ENCODE measurements at places on chromosomes 7 and 10.

- DNase-seq = no peak
Measured at GRCh38 chr10:75507469-75507868, 76.0 kb downstream of the LRMDA start.

DNA sequence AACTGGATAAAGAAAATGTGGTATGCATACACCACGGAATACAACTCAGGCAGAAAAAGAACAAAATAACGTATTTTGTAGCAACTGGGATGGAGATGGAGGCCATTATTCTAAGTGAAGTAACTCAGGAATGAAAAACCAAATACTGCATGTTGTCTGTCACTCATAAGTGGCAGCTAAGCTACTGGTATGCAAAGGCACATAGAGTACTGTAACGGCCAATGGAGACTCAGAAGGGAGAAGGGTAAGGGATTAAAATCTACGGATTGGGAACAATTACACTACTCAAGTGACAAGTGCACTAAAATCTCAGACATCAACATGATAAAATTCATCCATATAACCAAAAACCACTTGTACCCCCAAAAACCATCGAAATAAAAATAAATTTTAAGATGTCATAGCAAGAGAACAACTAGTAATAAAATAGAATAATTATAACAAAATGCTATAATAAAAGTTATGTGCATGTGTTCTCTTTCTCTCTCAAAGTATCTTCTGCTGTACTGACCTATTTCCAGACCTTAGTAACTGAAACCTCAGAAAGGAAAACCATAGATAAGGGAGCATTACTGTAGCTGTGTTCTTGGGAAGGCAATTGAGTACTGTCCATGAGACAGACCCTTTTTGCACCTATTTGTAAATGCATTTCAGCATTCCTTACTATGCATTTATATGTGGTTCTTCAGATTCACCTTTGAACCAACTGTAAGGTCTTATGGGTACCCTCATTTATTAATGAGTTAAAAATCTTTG is 6.7 kb upstream of the NEBL start:
- DNase-seq = no peak

GRCh38 chr7:139734395-139734794 is 43.4 kb downstream of the HIPK2 start:
- DNase-seq = no peak

GRCh38 chr10:26043469-26043868 is 109.4 kb downstream of the MYO3A start:
- no peak for DNase-seq

GRCh38 chr7:6691609-6692106 is 15.1 kb downstream of the ZNF12 start:
- DNase-seq = no peak

DNA sequence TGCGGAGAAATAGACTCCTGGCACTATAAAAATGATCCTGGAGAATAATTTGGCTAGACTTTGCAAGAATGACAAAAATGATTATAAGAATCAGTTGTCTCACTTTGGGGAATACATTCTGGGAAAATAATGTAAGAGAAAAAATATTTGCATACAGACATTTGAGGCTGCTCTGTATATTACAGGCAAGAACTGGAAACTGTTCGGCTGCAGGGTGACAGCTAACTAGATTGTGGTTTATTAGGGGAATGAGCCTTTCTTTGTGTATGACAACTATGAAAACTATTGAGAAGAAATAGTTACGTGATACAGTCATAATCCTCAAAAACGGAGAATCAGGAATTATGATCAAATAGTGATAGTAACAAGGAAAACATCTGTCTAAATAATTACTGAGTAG is 8.6 kb downstream of the TRIM56 start:
- DNase-seq = no peak

- DNase-seq = no peak
Measured at GRCh38 chr7:143519411-143520131, 41.9 kb downstream of the TAS2R41 start.

GRCh38 chr10:4850397-4850796 is 24.4 kb downstream of the AKR1E2 start:
- no peak for DNase-seq

GRCh38 chr10:29479981-29480954 is 154.5 kb downstream of the SVIL start:
- no peak for DNase-seq

DNA sequence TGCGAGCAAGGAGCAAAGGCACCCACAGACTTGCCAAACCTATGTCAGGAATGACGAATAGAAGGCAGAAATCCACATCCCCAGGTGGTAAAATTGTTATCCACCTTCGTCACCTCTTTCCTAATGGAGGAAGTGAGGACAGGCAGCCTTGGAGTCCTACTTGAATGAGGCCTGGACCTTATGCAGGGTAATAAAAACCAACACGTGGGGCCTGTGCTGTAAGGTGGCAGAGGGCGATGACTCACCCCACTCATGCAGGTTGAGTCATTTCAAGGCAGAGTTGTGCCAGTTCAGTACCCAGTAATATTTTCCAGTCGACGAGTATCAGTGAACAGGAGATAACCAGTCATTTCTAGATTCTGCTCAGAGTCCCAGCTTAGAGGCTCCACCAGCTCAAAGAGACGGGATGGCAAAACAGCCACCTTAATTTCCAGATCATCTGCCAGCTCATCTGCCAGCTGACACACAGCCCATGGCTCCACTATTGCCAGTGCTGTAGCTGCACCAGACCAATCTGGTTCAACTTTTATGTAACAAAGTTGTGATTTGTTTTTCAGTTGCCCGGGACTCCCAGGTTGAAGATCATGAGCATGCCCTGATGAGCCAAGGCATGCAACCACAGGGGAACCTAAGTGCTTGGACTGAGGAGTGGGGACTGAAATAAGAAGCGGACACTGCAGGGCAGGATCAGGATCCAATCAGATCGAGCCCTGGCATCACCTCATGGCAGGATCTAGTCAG is 176.2 kb upstream of the ITGB1 start:
- DNase-seq = no peak

- no peak for DNase-seq
Measured at GRCh38 chr7:20385126-20385525, 54.4 kb downstream of the ITGB8 start.

GRCh38 chr10:393787-394438 is 258.7 kb downstream of the ZMYND11 start:
- DNase-seq = no peak

DNA sequence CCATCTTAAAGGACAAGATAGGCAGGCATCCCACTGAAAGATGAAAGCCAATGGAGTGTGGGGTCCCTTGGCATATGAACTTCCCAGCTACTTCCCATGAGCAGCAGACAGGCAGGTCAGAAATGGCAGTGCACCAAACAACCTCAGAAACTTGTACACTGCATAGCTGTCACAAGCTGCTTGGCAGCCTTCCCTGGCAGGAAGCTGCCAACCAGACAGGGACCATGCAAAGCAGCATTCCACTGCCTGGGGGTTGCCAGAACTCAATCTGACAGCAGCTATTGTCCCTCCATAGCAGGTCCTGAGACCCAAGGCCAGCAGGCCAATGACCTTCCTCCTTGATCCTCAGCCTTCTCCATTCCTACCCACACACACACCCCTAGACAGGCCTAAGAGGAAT is 139.5 kb downstream of the PLCE1 start:
- DNase-seq = no peak

GRCh38 chr10:10198363-10198762 is 819.3 kb upstream of the CELF2 start:
- no peak for DNase-seq

GRCh38 chr10:97468162-97468561 is 22.2 kb downstream of the ZDHHC16 start:
- DNase-seq = no peak

DNA sequence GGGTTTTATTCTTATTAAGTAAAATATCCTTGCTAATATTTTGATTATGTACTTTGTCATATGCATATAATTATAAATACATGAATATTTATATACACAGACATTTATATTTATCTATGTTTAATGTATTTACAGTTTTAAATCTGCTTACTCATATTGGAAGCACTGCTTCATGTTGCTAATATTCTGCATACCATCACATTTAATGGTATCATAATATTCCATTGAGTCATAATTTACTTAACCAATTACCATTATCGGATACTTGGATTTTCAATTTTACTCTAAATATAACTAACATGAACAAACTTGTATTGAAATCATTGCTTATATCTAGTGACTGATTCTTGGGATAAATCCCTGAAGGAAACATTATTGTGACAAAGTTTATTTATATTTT is 155.2 kb downstream of the MBL2 start:
- no peak for DNase-seq

DNA sequence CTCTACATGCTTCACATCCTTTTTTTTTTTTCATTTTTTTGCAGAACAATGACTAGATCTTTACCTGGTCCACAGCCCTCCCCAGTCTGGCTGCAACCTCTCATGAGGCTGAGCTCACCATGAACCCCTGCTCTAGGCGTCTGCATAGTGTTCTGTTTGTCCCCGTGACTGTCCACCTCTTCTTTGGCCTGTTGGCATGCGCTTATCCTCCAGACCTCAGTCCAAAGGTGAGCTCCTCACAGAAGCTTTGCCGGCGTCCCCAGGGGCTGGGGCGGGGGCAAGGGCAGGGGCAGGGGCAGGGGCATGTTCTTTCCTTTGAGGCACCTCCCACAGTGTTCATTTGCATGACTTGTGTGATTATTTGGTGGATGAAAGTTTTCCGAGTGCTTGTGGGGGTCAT is 218.4 kb upstream of the ZNF32 start:
- no peak for DNase-seq

DNA sequence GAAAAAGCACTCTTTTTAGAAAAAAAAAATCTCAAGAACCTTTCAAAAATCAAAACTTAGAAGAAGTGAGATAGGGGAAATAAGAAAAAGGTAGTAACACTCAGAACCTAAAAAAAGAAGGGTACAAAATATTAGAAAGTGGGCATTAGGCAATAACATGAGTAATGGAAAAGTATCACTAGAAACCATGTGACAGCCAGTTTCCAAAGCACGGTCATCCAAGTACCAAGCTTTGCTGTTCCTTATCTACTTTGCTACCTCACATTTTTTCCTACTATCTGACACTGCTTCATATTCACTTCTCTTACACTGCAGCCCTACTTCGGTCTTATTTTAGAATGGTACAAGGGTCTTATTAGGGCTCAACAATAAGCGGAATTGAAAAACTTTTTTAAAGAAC is 30.3 kb downstream of the IMMP2L start:
- DNase-seq = no peak

GRCh38 chr10:36381748-36382147 is 739.7 kb upstream of the FZD8 start:
- DNase-seq = no peak

- no peak for DNase-seq
Measured at GRCh38 chr7:129041142-129042085, 13.5 kb downstream of the TNPO3 start.

- no peak for DNase-seq
Measured at GRCh38 chr10:73000973-73001372, 46.4 kb upstream of the PLA2G12B start.

GRCh38 chr7:157690058-157690832 is 353.4 kb downstream of the DNAJB6 start:
- no peak for DNase-seq

- no peak for DNase-seq
Measured at GRCh38 chr10:123755061-123755460, 88.9 kb downstream of the GPR26 start.

Measured in NCI-H1417 treated with DMSO at 0.1 percent for 48 hours (cell line).